ENCODE measurements at places on chromosomes 2 and 18.

- DNase-seq = peak; percentile 19
Measured at GRCh38 chr2:121037480-121037879, 247.5 kb downstream of the TFCP2L1 start.

- no peak for DNase-seq
Measured at GRCh38 chr2:41663056-41663455, 384.8 kb upstream of the PKDCC start.

- no peak for DNase-seq
Measured at GRCh38 chr18:40687399-40687798, 1267.6 kb upstream of the PIK3C3 start.

DNA sequence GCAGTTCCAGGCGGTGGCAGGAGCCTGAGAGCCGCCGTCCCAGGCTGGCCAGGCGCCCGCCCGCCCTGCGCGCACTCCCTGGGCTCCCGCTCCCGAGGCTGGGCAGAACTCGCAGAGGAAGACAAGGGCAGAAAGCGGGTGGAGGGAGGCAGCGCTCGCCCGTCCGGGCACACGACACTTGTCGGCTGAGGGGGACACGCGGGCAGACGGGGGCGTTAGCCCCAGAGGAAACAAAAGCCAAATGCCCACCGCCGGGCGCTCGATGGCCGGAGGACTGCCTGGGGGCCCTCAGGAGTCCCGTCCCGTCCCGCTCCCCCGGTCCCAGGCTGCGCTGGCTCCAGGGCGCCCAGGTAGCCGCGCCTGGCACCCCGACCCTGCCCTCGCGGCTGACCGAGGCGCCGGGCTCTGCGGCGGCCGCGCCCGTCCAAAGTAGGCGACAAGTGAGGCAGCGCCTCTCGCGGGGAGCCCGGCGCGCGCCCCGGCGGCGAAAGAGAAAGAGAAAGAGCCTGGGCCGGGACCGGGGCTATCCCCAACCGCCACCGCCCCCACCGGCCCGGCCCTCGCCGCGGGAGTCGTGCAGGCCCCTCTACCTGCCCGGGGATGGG is 491 bp downstream of the L3MBTL4 start:
- DNase-seq = peak; percentile 71

- DNase-seq = no peak
Measured at GRCh38 chr2:61727746-61728145, 126.1 kb downstream of the FAM161A start.

DNA sequence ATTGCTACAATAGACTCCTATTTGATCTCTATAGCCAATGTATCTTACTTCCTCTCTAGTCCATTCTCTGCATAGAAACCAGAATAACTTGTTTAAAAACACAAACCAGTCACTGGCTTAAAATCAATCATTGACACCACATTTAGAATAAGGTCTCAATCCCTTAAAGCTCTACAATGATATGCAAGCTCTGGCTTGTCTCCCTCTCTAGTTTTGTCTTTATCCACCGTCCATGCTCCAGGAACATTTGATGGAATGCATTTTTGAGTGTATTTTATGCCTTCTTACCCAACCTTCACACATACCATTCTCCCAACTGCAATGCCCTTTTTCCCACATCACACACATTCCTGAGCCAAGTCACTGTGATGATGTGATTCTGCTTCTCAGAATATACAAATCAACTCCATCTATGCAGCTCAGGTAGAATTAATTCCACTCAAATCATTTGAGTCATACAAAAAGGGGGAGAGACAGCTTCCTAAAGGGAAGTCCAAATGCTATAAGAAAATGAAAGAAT is 1107.2 kb downstream of the DPP10 start:
- DNase-seq = no peak

GRCh38 chr2:54038835-54039234 is 68.0 kb upstream of the PSME4 start:
- DNase-seq = no peak

GRCh38 chr2:27071277-27071989 is at the start of gene OST4:
OST4 (minus strand) TSS chr2:27071654.
- DNase-seq = peak; percentile 94

- peak; percentile 42 for DNase-seq
Measured at GRCh38 chr2:239230318-239231052, 170.3 kb downstream of the HDAC4 start.

GRCh38 chr2:129812654-129813053 is 166.8 kb upstream of the RAB6C start:
- no peak for DNase-seq

DNA sequence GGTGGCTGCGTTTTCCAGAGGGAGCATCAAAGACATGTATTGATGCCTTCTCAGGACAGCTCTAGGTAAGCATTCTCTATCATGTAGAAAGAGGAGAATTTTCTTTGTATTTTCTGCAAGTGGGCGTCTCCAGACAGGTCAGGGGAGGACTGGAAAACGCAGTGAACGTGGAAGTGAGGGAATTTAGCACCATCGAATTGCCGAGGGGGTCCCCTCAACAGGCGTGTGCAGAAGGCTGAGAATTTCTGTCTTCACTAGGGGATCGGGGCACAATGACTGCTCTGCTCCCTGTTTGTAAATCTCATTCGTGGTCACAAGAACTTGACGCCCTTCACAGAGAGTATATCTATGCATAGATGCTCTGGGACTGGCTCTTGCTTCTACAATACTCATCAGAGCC is 5.0 kb upstream of the NTSR2 start:
- no peak for DNase-seq

GRCh38 chr2:23622966-23623675 is 238.1 kb downstream of the KLHL29 start:
- no peak for DNase-seq

DNA sequence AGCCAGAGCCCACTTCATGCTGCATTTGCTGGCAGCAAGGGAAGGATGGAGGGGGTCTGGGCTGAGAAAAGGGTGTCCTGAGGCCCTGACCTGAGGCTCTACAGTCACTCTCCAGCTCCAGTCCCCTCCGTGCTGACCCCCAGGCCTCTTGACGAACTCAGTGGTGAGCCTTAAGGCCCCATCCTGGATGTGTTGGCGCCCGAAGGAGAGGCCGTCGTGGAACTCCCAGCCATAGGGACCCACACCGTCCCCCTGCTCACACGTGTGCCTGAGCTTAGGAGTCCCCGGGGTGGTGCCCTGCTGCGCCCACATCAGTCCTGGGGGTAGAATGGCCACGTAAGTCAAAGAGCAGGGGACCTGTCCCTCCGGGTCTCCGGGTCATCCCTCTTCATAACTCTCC is 776 bp downstream of the MOGS start:
- DNase-seq = no peak

GRCh38 chr2:183371545-183371944 is 247.3 kb downstream of the NUP35 start:
- DNase-seq = no peak

GRCh38 chr2:136222862-136223261 is 104.9 kb upstream of the CXCR4 start:
- no peak for DNase-seq

Measured in ureter (tissue), 1 donor.